ENCODE measurements at places on chromosomes 2 and 18.

GRCh38 chr2:114010001-114010400, 120.1 kb downstream of the ACTR3 start:
- no peak for DNase-seq

DNA sequence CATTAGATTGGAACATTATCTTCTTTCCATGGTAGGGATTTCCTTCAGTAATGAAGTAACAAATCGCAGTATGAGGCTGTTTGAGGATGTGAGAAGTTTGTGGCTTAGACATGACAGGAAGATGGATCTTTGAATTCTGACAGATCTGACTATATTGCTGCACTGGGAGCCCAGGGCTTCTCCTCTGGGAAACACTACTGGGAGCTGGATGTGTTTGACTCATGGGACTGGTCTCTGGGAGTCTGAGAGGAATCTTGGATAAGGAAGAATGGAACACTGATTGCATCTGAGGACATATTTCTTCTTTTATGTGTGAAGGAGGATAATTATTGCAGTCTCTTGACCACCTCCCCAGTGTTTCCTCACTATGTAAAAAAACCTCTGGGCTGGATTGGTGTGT, 77.2 kb upstream of the ST6GAL2 start:
- DNase-seq, result no peak

GRCh38 chr2:238879043-238879442, 31.2 kb downstream of the TWIST2 start:
- DNase-seq, result no peak

GRCh38 chr2:210842896-210843295, 286.5 kb downstream of the CPS1 start:
- DNase-seq, result no peak

DNA sequence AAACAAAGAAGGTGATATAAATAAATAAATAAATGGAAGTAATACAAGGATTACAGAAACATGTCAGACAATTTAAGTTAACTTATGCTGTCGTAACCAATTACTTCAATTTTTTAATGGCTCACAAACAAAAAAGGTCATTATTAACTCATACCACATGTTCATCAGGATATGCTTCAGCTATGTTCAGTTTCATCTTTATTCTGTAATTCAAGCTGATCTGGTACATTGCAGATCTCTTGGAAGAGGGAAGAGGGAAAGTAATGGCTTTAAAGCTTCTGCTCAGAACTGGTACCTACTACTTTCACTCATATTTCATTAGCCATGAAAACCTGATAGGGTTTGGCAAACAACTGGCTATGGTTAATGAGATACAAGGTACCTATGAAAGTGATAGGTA, 67.6 kb upstream of the ERBB4 start:
- no peak for DNase-seq

GRCh38 chr2:54109848-54110247, 5.6 kb upstream of the ACYP2 start:
- no peak for DNase-seq

DNA sequence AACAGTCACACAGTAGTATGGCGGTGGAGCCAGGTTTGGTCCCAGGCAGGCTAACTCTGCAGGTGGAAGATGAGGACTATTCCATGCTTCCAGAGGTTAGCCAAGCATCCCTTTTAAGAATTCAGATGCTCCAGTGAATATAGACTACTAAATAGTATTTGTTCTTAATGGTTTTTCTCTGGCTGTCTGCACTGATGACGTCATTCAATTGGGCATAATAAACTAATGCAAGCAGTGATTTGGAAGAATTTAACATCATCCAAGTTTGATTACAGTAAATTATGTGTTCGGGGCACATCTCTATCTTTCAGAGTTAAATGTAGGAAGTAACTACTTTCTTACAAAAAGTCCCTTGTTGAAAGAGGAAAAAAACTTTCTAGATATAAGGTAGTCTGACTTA, 78.8 kb upstream of the RND3 start:
- no peak for DNase-seq

DNA sequence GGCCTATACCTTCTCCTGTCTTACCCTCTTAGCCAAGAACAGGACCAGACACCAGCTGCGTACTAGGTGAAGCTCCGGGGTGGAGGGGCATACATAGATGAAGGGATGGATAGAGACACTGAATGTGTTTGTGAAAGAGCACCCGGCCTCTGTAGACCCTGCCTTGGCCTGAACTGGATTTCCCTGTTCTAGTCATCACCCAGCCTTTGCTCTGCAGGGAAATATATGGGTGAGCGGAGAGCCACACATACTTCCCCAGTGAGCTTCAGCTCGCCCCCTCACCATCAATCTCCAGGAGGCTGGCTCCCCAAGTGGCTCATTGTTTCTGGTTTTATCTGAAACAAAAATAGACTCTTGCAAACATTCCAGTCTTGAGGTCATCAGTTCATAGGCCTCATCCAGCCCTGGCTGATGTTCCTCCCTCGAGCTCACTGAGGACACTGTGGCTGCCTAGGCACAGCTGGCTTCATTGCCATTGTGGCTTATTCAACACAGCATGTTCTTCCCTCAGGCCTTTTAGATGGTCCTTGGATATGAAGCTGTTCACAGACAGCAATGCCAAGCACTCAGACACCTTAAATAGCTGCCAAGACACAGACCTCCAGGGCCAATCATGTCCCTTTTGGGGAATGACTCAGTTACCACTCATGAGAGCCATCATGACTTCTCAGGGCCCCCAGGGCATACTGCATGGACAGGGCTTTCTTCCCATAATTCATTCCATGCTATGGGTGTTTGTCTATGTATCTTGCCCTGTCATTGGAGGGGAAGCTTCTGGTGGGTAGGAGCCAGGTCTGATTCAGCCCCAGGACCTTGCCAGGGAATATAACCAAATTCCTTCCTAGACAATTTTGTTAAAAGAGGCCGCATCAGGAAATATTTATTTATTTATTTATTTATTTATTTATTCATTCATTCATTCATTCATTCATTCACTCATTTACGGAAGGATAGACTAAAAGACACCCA, 82.4 kb downstream of the TTC32 start:
- no peak for DNase-seq

DNA sequence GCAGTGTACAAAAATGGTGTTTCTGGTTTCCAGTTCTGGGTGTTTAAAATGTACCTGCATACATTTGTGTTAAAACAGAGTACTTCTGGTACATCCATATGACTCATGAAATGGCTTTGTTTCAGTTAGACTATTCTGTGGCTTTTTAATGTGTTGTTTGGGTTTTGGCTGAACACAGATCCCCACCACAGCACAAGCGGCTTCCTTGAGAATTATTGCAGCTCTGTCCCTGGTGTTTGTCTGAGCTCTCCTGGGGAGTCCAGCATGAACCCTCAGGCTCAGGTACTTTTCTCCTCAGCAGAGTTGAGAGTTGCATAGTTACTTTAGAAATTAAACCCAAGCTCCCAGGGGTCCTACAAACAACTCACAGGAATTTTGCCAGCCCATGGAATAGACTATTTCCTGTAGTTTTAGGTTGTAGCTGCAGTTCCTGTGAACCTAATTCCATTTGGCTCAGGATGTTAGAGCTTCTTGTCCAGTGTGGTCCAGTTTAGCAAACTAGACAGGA, 64.8 kb upstream of the EML6 start:
- no peak for DNase-seq

GRCh38 chr2:85750587-85751575, 2.9 kb upstream of the ATOH8 start:
- no peak for DNase-seq

GRCh38 chr18:55650363-55650870, 62.4 kb upstream of the TCF4 start:
- no peak for DNase-seq

- no peak for DNase-seq
Observed at GRCh38 chr2:71778514-71778913, 325.2 kb downstream of the DYSF start.

DNA sequence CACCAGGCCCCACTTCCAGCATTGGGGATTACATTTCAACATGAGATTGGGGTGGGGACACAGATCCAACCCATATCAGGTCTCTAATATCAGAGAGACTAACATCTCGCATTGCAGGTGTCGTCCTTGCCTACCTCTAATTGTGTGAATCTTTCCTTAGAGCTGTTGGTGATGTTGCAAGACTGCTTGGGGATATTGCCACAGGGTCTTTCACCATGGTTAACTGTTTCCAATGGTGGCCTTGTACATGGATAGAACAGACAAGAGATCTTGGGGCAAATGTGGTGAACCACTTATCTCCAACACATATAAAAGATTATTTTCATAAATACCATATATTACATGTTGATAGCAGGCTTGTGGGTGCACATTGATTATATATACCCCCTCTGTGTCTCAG, 270.3 kb upstream of the LINC00305 start:
- no peak for DNase-seq

GRCh38 chr18:12911929-12912703, 28.1 kb upstream of the PTPN2 start:
- DNase-seq, result no peak

DNA sequence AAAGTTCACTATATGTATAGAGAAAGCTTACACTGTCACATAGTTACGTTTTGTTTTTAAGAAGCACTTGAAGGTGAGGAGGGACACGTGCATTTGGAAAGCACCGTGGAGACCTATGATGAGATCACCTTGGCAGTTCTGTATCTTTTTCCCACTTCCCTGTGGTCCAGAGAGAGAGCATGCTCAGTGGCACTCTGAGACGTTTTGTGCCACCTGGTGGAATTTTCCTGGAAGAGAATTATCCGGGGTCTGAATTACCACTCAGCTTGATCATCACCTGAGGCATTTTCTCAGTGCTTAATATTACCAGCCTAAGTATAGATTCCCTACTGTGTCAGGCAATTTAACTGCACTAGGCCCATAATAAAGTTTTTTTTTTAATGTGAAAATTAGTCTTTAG, 469.4 kb upstream of the SMIM21 start:
- DNase-seq, result no peak

GRCh38 chr2:206002440-206002839, 83.5 kb downstream of the INO80D start:
- DNase-seq, result no peak

- DNase-seq, result peak; percentile 94
Observed at GRCh38 chr2:20617892-20618467, 32.9 kb downstream of the HS1BP3 start.

- no peak for DNase-seq
Observed at GRCh38 chr2:17115466-17115865, 402.8 kb downstream of the RAD51AP2 start.

DNA sequence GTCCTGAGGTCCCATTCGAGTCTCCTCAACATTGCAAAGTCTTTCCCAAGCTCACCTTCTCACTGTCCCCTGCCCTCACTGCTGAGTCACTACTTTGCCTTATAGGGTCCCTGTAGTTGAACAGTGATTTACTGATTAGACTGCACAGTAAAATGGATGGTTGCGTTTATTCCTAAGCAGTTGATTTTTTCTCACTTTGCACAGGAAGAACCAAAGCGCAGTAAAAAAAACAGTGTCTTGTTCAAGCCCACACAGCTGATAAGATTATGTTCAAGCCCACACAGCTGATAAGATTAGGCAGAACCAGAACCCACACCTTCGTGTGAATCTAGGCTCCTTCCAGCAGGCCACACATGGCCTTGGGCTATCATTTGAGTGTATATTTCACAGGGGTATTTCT, 215.3 kb upstream of the COPS8 start:
- no peak for DNase-seq

- DNase-seq, result no peak
Observed at GRCh38 chr2:144161061-144161460, 358.9 kb downstream of the ZEB2 start.

GRCh38 chr2:231069379-231070054, 12.8 kb downstream of the PSMD1 start:
- DNase-seq, result no peak

- DNase-seq, result no peak
Observed at GRCh38 chr2:200007306-200007705, 51.9 kb downstream of the MAIP1 start.

DNA sequence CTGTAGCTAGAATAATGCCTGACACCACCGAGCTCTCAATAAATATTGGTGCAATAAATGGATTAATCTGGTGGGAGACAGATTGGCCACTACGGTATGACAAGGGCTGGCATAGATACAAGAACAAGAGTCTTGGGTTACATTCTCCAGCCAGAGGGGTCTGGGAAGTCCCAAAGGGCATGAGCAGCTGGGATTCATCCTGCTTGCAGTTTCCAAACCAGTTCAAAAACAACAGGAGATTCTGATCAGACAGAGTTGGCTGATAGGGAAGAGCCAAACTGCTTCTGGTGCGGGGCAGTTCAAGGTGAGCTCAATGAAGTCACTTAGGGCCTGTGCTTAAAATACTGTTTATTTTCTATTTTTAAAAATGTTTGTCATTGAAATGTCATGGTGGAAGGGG, 266.9 kb downstream of the TNS1 start:
- no peak for DNase-seq

- DNase-seq, result no peak
Observed at GRCh38 chr2:189056200-189057106, 82.3 kb downstream of the COL3A1 start.

DNA sequence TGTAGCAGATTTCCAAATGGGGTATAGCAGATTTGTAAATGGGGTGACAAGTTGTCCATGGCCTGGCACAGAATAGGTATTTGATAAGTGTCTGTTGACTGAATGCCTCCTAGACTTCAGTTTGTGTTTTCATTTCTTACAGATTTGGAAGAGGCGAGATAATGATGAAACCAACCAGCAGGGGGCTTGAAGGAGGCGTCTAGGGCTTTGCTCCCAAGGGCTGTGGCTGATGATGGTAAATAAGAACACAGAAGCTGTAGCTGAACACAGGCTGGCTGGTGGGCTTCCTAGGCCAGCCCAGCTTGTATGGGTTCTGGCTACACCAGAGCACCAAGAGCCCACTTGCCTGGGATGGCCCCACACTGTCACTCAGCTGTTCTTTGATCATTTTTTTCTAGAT, 19.4 kb downstream of the SFTPB start:
- DNase-seq, result no peak

DNA sequence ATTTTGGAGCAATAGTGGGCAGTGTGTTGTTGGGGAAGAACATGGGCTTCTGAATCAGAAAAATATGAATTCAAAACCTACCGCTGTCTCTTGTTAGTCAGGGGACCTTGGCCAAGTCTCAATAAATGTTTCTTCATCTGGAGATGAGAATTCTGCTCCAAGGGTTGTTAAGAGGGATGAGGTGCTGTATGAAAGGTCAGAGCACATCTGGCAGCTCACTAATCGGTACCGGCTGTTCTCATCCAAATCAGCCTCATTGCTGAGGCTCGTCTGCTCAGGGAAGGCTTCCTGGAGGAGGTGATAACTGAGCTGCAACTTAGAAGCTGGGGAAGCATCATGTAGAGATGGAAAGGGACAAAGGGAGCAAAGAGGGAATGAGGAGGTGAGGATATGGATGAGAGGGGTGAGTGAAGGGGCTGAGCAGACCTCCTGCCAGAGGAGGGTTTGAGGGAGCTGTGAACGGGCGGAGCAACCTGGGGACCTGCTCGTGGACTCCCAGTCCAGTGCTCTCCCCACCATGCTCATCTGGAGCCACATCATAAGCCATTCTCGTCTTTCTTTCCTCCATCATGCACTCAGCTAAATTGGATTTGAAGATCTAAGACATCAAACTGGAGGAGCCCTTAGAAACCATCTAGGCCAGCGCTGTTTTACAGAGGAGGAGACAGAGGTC, 47.4 kb downstream of the GREB1 start:
- DNase-seq, result no peak

- DNase-seq, result no peak
Observed at GRCh38 chr2:241730671-241731293, 3.6 kb upstream of the D2HGDH start.
